HFF-Myc (cell line): ENCODE measurements at places on chromosomes 6 and 20.

- DNase-seq, result peak; percentile 6
These were observed 52.8 kb upstream of the FILIP1 start for GRCh38 chr6:75546381-75546780.

- DNase-seq, result no peak
These were observed 46.4 kb upstream of the CHD6 start for GRCh38 chr20:41664584-41664983.

- no peak for DNase-seq
These were observed 12.8 kb upstream of the SGK2 start for GRCh38 chr20:43545837-43546578.

DNA sequence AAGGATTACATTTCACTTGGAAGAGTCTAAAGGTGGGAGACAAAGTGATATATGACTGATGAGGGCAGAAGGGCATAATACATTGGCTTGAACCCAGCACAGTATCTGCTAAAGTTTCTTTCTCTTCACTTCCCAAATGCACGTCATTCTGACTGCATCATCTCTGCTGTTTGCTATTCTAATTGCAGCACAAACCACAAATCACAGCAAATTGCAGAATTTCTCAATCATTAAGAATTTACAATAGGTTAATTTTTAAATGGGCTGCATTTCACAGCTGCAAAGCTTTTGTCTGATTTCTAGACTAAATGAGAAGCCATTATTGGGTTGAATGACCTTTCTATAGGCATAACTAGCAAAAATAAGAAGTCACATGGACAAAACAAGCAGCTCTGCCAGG lies 337.0 kb downstream of the RNGTT start:
- no peak for DNase-seq
